NCI-H2029 (cell line): ENCODE measurements at places on chromosomes 5 and 9.

DNA sequence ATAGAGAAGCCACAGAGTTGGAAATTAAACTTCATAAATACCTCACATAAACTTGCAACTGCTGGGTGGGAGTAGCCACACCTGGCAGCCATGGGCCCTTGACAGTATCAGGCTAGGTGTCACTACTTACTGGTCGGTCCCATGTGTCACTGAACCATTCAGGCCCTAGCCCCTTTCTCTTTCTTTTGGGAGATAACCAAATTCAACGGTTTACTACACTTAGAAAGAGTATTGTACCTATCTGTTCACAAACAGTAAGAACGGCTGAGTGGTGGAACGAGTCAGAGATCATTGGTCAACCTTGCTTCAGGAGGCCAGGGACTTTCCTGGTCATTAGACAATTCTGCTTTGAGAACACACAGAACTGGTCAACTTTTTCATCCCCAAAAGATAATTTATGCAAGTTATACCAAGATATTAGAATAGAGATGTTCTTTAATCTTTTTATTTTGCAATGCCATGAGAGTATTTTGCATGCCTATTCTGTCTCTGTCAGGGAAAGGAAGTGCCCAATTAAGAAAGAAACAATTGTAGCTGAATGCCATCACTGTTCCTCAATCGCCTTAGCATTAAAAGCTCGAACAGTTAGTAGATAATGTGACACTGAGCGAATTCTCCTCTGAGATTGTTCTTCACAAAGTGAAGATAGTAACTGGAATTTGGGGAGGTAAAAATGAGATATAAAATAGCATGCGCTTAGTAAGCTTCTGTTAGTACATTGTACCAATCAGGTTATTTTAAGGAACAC, 50.9 kb downstream of the GOLPH3 start:
- no peak for DNase-seq

GRCh38 chr5:108686676-108687075, 61.0 kb upstream of the FER start:
- no peak for DNase-seq

- DNase-seq, result no peak
Measured at GRCh38 chr5:125587631-125588030, 835.6 kb upstream of the GRAMD2B start.

DNA sequence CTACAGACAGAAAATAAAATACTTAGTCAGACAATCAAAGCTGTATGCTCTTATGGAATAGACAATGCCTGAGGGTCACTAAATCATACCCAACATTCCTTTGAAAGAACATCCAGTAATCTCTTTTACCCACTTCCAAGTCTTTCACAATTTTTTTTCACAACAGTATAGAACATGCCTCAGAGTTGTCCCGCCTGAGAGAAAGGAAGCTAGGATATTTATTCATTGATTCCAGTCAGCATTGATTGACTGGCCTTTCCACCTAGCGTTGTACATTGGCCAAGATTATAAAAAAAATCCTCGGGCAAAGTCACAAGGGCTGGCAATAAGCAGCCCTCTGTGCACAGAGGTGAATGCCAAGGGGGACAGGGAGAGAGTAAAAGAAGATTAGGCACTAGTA, 318.1 kb upstream of the PIK3R1 start:
- DNase-seq, result no peak

GRCh38 chr5:104643320-104643719, 1080.7 kb upstream of the NUDT12 start:
- DNase-seq, result no peak

GRCh38 chr5:61680247-61680646, 348.2 kb downstream of the ZSWIM6 start:
- DNase-seq, result no peak

DNA sequence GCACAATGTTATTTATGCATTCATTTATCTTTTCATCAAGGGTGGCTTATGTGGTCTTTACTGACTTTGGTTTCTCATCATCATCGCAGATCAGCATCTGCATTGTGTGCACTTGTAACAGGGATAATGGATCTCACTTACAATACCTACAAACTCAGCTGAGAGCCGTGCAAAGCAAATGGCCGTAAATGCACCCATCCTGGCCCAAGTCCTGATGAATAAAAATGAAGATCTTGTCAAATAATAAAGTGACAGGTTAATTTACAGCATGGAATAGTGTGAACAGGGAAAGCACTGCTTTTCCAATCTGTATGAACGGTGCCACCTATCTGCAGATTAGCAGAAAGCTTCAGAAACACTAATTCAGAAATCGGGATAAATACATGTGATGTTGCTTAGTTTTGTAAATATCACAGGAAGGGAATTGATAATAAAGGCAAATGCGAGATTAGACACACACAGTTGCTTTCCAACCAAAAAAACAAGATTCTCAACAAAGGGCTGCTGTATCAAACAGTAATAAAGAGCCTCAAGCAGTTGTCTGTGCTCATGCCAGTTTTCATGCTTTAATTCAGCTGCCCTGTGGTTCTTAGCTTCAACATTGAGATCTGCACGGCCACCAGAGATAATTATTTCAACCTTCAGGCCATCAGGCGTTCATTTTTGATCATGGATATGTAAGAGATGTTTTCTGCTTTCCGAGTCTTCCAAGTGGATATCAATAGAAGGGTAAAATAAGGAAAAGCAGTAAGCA, 153.4 kb upstream of the POU5F2 start:
- DNase-seq, result no peak

- no peak for DNase-seq
Measured at GRCh38 chr5:60597572-60598320, 102.2 kb downstream of the DEPDC1B start.

DNA sequence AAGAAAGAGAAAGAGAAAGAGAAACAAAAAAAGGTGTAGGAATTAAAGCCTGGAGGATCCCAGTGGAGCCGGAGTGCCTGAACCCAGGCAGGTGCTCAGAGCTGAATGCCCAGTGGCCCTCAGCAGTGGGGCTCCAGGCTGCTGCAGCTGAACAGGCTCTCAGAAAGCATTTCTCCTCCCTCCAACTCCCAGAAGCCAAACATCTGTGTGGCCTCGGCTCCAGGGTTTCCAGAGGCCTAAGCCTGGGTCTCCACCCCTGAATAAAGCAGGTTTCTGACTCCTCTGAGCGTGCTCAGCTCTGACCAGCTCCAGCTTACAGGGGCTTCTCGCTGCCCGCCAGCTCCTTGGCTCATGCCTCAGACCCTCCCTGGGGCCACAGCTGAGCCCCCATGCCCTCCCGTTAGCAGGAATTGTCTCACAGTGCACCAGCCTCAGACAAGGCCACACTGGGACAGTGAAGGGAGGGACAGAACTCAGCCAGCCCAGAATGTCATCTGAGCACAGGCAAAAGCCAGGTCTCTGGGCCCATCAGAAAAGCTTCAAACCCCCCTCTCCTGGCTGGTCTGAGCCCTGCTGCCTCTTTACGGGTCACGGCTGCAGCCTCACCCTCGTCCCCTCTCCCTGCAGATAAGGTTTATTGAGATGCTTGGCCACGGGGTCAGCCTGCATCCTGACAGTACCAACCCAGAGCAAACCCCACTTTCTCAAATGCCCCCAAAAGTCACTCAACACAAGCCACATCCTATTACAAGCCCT, 114.4 kb upstream of the PPP1R26 start:
- DNase-seq, result no peak
